ENCODE measurements at places on chromosomes 12 and 14. TPM values are rescaled to one million over a fixed set of nuclear protein-coding genes. Genes with fewer than 3 reads are reported as not detected.

DNA sequence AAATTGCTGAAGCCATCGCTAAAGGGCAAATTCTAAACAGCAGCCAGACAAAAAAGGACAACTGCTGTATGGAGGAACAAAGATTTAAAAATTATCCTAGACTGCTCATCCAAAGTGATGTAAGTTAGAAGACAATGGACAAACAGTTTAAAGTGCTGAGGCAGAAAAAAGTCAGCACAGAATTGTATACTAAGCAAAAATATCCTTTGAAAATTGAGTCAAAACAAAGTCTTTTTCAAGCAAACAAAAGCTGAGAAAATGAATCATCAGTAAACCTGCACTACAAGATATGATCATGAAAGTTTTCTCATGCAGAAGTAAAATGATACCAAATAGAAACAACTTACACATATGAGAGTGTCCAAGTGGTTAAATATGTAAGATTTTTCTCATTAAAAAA lies 43.6 kb downstream of the EML5 start:
- no peaks in the 10 kb centered on the region for H3K27me3 ChIP-seq
- no peaks in the 10 kb centered on the region for H3K4me1 ChIP-seq
- H3K36me3 ChIP-seq, result no peaks in the 10 kb centered on the region
- H3K4me3 ChIP-seq, result no peak overlapping the region
- DNase-seq, result no peak

DNA sequence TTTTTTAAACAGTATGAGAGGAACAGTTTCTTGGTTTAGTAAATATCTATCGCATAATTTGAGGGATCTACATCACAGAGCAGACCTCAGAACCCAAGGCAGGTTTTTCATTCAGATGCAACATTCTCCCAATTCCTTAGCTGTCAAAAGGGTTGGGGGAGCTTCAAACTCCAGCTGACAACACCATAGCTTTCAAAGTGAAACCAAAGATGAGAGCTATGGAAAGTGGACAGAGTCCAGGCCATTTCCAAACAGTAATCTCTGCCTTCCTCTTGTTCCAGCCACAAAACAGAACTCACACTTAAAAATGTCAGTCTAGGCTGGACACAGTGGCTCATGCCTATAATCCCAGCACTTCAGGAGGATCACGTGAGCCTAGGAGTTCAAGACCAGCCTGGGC lies 87.8 kb downstream of the SPRING1 start:
- no peak for DNase-seq
- H3K27ac ChIP-seq, result no peak overlapping the region
- peaks cover 11% of the 10 kb centered on the region for H3K27me3 ChIP-seq

DNA sequence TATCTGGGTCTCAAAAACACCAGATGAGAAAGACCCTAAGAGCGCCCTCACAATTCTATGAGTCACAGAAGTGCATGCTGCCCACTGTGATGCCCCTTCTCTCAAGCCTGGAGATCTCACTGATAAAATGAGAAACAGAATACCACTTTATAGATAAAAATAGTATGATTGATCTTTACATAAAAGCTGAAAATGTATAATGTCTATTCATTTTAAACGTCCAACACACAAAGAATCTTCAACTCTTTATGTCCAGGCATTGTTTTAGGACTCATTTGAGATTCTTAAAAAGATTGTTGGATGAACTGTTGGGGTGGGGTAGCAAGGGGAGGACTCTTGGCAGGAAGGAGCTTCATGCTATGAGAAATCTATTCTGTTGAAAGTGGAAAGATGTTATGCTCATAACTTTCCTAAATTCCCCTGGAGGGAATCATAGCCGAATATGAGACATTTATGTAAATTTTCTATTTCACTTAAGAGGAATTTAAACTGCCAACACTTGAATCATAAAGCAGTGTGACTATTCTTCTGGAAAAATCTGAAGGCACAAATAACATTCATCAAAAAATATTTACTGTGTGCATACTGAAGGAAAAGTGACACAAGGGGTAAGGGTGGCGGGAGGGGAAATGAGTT lies 174.6 kb downstream of the STXBP6 start:
- H3K27ac ChIP-seq, result no peak overlapping the region
- H3K27me3 ChIP-seq, result peaks cover 11% of the 10 kb centered on the region
- no peak for DNase-seq
- no peaks in the 10 kb centered on the region for H3K36me3 ChIP-seq

The BEGAIN gene
- total RNA-seq, result 0.10 TPM

- H3K4me3 ChIP-seq, result no peak overlapping the region
- no peaks in the 10 kb centered on the region for H3K4me1 ChIP-seq
- no peaks in the 10 kb centered on the region for H3K36me3 ChIP-seq
- DNase-seq, result no peak
Observed at GRCh38 chr12:79615596-79616560, 74.9 kb downstream of the PAWR start.

GRCh38 chr12:109449845-109450532 lies 27.1 kb downstream of the KCTD10 start:
- no peak overlapping the region for H3K27ac ChIP-seq
- H3K4me1 ChIP-seq, result peaks cover 6% of the 10 kb centered on the region
- no peaks in the 10 kb centered on the region for H3K27me3 ChIP-seq
- no peak for DNase-seq

DNA sequence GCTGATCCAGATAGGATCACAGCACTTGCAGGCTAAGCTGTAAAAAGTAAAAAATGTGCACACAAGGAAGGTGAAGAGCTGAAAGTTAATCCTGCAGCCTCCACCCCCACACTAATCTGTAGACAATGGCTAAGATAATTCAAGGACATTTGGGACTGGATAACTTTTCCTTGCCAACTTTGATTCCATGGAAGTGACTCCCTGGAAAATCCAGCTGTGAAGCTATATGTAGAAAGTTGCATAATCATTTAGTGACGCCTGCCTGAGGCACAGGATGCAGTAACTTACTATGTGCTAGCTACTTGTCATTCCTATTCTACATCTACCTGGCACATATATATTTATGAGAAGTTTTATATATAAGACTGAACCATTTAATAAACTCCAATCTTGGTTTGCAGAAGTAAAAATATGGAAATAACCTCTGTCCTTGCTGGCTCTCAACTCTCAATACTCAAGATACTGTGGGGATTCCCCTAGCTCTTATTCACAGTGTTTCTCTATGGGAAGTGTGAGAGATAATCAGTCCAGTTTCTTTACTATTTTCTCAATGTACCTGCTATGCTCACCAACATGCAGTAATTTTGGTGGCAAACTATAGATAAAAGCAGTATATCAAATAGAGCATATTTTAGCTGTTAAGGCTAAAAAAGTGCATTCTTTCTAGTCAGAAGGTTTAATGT lies 14.8 kb downstream of the LDHB start:
- no peak for DNase-seq
- H3K27ac ChIP-seq, result no peak overlapping the region
- H3K27me3 ChIP-seq, result no peaks in the 10 kb centered on the region
- peaks cover 84% of the 10 kb centered on the region for H3K36me3 ChIP-seq

The STAB2 gene
- not detected for total RNA-seq

GRCh38 chr12:41151793-41152192 lies 36.3 kb upstream of the PDZRN4 start:
- no peak overlapping the region for H3K4me3 ChIP-seq
- DNase-seq, result no peak
- H3K27ac ChIP-seq, result no peak overlapping the region
- no peaks in the 10 kb centered on the region for H3K27me3 ChIP-seq

DNA sequence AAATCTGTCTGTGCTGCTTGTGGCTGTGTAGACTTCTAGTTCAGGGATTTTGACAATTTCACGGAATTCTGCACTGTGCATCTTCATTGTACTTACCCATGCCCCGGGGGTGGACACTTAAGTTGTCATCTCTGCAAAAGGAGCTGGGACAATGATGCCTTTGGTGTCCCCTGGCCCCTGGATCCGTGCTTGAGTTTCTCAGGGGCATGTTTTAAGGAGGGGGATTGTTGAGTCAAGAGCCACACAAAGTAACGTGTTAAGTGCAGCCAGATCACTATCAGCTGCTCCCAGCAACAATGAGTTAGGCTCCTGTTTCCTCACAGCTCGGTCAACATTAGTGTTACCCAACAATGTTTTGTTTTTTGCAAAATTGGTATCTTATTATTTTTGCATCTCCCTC lies 305.0 kb upstream of the DIO3 start:
- H3K27me3 ChIP-seq, result peaks cover 4% of the 10 kb centered on the region
- DNase-seq, result no peak
- peaks cover 3% of the 10 kb centered on the region for H3K4me1 ChIP-seq
- H3K4me3 ChIP-seq, result no peak overlapping the region

- H3K27me3 ChIP-seq, result peaks cover 10% of the 10 kb centered on the region
- H3K4me1 ChIP-seq, result peaks cover 34% of the 10 kb centered on the region
- H3K4me3 ChIP-seq, result no peak overlapping the region
- peak overlapping the region; percentile 46 for H3K27ac ChIP-seq
- DNase-seq, result peak; percentile 33
Observed at GRCh38 chr14:105075379-105076295, 10.4 kb upstream of the GPR132 start.

The HPD gene
- total RNA-seq, result not detected

- H3K4me1 ChIP-seq, result peaks cover 17% of the 10 kb centered on the region
- no peak overlapping the region for H3K4me3 ChIP-seq
Observed at GRCh38 chr12:107478881-107479280, 206.7 kb upstream of the PWP1 start.

DNA sequence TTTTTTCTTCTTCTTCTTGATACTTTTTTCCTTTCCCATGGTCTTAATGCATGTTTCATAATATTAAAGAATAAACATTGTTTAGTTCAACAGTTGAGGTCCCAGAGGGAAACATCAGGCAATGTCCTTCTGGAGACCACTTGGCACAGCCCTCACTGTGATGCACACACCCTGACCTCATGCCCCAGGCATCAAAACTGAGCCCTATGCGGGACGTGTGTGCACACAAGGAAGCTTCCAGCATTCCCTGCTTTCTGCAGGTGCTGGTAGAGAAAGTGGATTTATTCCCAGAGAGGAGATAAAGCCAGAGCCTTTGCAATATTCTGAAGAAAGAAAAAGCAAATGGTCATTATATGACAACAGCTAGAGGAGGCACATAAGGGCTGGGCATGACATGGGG lies 16.0 kb upstream of the CMKLR1 start:
- peaks cover 4% of the 10 kb centered on the region for H3K27me3 ChIP-seq
- no peaks in the 10 kb centered on the region for H3K4me1 ChIP-seq
- H3K4me3 ChIP-seq, result no peak overlapping the region

GRCh38 chr14:63650256-63650952 lies 8.7 kb upstream of the WDR89 start:
- peak overlapping the region; percentile 33 for H3K4me3 ChIP-seq
- H3K36me3 ChIP-seq, result peaks cover 8% of the 10 kb centered on the region
- H3K27ac ChIP-seq, result peak overlapping the region; percentile 98
- no peaks in the 10 kb centered on the region for H3K27me3 ChIP-seq
- DNase-seq, result peak; percentile 75

DNA sequence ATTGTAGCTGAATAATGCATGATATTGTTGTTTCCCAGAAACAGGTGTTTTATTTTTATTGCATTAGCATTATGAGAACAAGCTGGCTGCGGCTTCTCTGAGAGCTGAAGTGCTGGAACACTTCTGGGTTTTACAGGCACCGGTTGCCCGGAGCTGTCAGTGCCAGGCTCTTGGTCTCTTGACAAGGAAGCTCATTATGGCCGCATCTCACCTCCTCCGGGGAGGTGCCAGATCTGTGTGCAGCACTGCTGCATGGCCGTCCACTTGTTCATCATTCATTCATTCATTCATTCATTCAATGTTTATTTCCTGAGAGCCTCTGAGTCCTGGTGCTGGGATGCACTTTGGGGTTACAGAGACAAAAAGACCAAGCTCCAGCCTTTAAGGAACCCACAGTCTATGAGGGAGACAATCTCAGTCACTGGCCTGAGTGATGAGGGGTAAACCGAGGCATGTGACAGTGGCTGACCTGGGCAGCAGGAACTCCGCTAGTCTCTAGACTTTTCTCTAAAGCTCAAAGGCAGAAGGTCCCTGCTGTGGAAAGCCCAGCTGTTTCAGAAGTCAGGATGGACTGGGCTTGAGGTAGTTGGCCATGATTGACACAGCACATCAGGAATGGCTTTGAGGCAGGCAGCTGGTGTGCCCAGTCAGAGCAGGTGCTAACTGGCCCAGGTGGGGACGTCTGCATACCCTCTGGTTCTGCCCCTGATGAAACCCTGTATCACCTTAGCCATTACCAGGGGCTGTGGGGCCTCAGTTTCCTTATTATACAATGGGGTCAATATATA lies 181.0 kb downstream of the ADGRD1 start:
- no peak overlapping the region for H3K27ac ChIP-seq
- H3K27me3 ChIP-seq, result no peaks in the 10 kb centered on the region
- H3K4me1 ChIP-seq, result no peaks in the 10 kb centered on the region
- no peak overlapping the region for H3K4me3 ChIP-seq
- no peaks in the 10 kb centered on the region for H3K36me3 ChIP-seq

The SOAT2 gene
- 1.7 TPM for total RNA-seq

DNA sequence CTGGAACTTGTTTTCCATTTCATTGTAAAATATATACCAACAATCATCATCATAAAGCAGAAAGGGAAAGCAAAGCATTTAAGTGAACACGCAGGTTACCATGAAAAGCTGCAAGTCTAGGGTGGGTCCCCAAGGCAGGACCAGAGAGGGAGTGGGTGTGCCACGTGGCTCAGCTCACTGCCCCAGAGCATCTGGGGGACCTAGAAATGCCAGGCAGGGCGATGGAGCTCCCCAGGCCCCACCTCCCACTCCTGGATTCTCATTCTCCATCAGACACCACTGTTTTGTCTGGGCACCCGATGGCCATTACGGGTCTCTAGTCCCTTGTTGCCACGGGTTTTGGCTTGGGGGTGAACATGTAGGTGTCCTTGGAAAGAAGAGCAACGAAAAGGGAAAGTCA lies 34.7 kb downstream of the BCL11B start:
- peaks cover 98% of the 10 kb centered on the region for H3K4me1 ChIP-seq
- H3K27ac ChIP-seq, result peak overlapping the region; percentile 96
- H3K27me3 ChIP-seq, result no peaks in the 10 kb centered on the region
- no peak for DNase-seq

DNA sequence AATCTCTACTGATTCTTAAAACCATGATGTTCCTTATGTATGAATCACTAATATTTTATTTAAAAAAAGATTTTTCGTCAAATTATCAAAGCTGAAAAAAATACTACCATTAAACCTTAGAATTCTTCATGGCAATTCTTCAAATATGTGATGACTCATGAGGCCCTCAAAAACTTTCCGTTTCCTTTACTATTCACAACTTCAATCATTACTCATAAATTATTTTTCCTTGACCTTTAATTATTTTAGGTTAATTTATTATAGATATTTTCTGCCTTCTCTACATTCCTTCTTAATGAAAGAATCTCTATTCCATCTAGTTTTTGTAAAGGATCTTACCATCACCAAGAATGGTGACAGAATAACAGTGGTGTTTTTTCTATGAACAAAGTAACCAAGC lies 162.1 kb upstream of the SOX5 start:
- H3K27ac ChIP-seq, result no peak overlapping the region
- H3K4me1 ChIP-seq, result no peaks in the 10 kb centered on the region
- no peaks in the 10 kb centered on the region for H3K36me3 ChIP-seq
- no peak for DNase-seq
- H3K27me3 ChIP-seq, result peaks cover 2% of the 10 kb centered on the region

Measured in activated CD4-positive, alpha-beta T cell treated with anti-CD3 and anti-CD28 coated beads, Interleukin-2, amount 10 ng/mL, durations not matched to agents 7 days and 5 days (primary cell).